BE2C (cell line): ENCODE measurements at places on chromosomes 4 and X.

DNA sequence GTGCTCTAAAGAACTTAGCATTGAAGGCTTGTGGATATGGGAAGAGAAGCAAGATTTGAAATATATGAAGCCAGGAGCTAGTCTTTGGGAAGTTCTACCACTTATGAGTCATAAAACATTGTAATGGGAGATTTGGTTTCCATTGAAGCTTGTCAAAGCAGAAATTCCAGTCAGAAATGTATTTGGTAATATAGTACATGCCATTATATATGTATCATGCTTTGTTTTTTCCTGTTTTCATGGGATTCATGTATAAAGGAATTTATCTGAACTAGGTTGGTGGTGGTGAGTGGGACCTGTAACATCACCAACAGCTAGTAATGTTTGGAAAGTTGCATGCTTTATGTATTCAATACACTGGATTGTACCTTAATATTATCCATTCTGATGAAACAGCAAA lies 14.6 kb upstream of the DCAF8L2 start:
- no peak for DNase-seq

DNA sequence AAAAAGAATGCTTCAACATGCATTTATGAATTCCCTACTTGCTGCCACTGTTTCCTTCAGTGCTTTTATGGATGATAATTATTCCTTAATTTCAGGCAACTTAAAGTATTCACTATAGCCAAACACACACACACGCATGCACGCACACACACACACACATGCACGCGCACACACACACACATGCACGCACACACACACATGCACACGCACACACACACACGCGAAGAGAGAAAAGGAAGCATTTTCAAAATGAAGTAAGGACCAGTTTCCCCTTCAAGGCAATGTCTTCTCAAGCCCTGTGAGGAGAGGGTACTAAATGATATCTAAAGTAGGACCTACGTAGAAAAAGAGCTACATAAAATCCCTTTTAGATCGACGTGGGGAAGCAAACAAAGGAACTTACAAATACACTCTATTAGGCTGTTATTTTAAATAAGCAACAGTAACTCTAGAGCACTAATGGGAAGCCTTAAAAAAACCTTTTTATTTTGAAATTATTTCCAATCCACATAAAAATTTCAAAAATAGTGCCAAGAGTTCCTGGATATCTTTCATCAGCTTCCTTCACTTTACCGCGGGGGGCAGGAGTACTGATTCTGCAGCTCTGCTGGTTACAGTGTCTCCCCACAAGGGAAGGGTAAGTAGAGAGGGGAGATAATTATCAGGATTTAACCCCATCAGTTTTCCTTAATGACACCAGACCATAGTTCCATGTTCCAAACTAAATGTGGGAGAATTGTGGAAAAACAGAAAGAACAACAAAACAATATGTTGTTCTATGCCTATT lies 13.7 kb downstream of the IRF2 start:
- DNase-seq = no peak

GRCh38 chr4:33425936-33426335 lies 2705.8 kb downstream of the PCDH7 start:
- no peak for DNase-seq

DNA sequence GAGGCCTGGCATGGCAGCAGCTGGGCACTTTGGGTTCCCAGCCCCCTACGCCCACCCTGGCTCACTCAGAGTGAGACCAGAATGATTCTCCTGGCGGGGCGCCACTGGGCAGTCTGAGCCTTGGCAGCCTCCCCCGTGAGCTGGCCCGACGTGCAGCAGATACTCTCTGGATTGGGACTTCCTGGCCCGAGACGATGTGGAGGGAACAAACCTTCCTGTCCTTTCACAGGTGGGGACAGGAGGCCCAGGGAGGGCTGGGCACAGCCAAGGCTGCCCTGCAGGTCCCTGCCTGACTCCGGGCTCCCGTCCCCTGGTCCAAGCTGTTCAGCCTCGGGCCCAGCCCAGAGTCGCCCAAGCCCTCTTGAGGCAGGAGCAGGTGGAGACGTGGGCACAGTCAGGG lies 17.9 kb upstream of the ADD1 start:
- DNase-seq = peak; percentile 20

DNA sequence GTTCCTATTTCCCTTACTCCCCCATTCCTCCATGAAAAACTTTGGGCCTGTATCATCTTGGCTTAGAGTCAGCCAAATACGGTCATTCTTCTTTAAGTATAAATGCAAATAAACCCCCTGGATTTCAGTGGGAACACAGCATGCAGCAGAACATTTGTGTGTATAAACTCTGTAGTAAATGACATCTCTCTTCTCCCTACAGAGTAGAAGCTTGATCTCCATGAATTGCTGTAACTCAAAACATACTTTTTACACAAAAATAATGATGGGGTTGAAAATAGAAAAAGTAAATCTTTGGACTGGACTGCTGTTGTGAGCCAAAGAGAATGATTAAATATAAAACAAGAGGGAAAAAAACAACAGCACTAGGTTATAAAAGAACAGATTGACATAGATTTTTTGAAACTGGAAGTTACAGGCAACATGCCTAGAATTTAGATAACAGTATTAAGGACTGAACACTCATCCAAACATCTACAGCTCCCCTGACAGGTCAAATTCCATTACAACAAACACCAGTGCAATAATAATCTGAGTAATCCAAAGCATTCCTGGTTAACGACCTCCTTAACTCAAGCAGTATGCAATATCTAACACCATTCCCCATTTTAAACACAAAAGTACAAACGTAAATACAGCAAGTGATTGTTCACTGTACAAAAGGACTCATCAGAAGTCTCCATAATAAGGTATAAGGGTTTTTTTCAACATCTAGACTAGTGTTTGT lies 30.7 kb downstream of the TSPAN5 start:
- DNase-seq = no peak

- no peak for DNase-seq
Measured at GRCh38 chr4:1575418-1576303, 108.5 kb downstream of the FAM53A start.

DNA sequence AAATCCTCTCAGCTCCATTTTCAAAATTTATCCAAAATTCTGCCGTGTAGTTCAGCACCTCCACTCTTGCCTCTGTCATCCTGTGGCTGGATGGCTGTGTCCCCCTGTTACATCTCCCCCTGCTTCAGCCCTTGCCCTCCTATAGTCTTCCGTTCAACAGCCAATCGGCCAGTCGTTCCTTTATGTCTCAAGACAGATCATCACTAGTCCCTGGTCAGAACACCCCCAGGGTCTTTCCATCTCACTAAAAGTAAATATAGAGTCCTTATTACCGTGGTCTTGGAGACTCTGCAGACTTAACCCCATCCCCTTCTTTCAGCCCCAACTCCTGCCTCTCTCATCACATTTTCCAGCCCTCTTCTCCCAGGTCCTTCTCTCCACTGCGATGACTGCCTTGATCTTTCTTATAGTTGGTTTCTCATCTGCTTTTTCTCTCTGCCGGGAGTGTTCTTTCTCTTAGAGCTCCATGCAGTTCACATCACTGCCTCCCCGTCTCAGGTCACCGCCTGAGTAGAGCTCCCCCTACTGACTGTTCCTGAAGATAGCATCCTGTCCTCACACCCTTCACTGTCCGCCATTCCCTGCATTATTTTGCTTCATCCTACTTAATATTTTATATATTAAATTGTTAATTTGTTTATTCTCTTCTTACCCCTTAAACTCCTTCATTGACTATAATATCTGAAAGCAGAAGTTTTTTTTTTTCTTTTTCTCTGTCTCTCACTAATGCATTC lies 736.9 kb upstream of the MAGEB2 start:
- peak; percentile 3 for DNase-seq

DNA sequence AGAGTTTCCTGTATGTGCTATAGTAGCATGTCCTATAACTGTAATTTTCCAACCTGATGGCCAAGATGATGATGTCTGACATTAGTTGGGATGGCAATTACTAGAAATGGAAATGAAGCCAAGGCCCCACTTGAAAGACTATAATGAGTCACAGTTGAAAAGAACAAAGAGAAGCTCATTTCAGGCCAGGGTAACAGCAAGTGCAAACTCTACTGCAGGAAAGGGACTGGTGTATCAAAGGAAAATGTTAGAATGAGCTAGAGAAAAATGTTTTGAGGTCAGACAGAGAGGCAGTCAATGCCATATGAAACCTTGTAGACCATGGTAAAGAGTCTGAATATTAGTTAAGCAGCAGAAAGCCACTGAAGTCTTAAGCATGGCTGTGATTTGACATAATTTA lies 146.2 kb upstream of the SH3RF1 start:
- DNase-seq = no peak

DNA sequence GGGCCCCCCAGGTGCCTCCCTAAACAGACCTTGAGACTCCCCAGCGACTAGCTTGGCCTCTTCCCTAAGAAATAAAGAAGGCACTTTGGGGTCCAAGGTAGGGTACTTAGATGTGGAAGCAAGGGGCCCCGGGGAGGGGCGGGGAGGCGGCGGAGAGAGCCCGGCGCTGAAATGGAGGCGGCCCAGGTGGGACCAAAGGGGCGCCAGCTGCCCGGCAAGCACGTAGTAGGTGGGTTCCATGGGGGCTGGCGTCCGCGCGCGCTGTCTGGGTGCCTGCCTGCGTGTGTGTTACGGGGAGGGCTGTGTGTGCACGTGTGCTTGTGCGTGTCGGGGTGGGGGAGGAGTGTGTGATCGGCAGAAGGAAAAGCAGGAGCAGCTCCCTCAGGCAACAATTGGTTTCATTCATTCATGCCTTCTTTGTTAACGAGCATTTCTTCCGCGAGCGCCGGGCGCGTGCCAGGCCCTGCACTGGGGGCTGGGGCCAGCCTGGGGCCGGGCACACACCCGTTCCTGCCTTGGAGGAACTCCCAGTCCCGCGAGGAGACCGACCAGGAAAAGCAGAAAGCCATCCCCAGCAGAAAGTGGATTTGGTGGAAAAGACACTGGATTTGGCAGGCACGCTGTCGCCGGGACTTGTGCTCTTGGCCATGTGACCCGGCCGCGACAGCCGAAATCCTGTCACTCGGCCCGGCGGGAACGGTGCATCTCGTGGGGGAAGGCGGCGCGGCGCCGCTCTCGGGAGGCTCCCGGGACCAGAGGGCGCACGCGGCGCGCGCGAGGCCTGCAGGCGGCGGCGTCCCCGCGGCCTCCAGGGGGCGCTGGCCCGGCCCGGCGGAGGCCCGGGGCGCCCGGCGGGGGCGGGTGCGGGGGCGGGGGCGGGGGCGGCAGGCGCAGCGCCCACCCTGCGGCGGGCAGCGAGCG lies 3.3 kb upstream of the DUSP9 start:
- DNase-seq = peak; percentile 46

DNA sequence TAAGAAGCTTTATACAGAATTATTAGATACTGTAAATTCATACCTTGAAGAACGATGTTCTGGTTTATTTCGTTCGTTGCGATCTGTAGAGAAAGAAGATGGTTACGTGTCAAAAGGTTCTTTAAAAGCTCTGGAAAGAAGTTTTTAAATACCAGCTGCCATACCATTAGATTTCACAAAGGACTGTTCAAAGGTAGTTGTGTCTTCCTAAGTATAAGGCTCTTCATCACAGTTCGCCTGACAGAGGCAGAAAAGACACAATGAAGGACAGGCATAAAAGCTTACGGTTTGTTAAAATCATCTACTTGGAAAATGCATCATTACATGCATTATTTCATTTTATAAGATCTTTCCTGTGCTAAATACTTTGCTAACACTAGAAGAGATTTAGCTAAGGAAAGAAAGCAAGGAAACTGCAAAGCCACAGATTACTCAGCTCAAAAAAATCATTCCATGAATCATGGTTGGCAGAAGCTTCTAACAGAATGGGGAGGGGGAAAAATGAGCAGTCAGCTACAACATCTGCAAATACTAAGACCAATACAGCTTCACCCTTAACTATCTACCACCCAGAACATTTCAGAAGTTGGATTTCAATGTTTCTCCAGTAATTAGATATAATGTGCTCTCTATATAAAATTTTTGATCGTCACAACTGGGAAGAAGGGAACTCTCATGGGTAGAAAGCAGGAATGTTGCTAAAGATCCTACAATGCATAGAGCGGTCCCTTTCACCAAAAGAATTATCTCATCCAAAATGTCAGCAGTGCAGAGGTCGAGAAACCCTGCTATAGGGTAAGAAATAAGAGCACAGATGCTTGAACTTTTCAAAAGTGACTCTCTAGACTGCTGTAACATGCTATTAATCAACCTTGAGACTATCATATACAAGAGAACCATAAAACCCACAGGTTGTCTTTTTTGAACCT lies 50.7 kb upstream of the PRSS48 start:
- DNase-seq = no peak

- no peak for DNase-seq
Measured at GRCh38 chrX:3609810-3610209, 103.6 kb downstream of the PRKX start.

DNA sequence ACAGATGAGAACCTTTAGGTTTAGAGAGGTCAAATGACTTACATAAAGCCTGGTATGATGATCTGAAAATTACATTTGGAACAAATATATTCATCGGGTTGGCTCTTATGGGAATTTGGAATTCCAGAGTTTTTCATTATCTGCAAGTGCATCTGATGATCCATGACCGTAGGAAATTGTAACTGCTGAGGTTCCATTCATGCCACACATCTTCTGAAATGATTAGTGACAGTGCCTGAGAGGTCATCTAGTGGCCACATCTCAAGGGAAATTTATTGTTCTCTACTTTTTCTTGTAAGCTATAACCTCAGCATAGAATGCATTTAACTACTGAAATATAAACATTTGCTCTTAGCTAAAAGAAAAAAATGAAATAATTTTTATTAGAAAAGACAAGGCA lies 105.8 kb upstream of the NWD2 start:
- no peak for DNase-seq

- no peak for DNase-seq
Measured at GRCh38 chrX:1595711-1596060, 4.3 kb downstream of the AKAP17A start.

DNA sequence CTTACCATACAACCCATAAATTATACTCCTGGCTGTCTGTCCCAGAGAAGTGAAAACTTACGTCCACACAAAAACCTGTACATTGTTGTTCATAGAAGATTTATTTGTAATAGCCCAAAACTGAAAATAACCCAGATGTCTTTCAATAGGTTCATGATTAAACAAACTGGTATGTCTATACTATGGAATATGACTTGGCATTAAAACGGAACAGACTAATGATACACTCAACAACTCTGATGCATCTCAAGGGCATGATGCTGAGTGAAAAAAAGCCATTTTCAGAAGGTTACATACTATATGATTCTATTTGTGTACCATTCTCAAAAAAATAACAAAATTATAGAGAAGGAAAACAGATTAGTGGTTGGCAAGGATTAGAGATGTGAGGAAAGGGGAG lies 11.6 kb upstream of the MND1 start:
- no peak for DNase-seq

GRCh38 chrX:137549851-137550664 lies 15.9 kb upstream of the ZIC3 start:
- no peak for DNase-seq
